ENCODE measurements at places on chromosomes 2 and 18. TPM values are rescaled to one million over a fixed set of nuclear protein-coding genes. Genes with fewer than 3 reads are reported as not detected.

Gene TUBB8B
- 0.11 TPM for total RNA-seq

Gene DOK6
- total RNA-seq, result 1.1 TPM

Gene MRPS5
- total RNA-seq, result 45.0 TPM

Gene SLC16A14
- total RNA-seq, result 0.09 TPM

Gene BOK
- 23.8 TPM for total RNA-seq

Gene CHST9
- under 0.01 TPM for total RNA-seq
